AG04449 (cell line): ENCODE measurements at places on chromosomes 7 and 10.

- DNase-seq = no peak
These were observed 423.4 kb upstream of the DPP6 start for GRCh38 chr7:153628825-153629224.

- DNase-seq = no peak
These were observed 14.2 kb downstream of the NCOA4 start for GRCh38 chr10:46016190-46016589.

- DNase-seq = no peak
These were observed 103.1 kb downstream of the SEMA3C start for GRCh38 chr7:80815733-80816132.

GRCh38 chr7:40644454-40645188, 509.8 kb downstream of the SUGCT start:
- no peak for DNase-seq

DNA sequence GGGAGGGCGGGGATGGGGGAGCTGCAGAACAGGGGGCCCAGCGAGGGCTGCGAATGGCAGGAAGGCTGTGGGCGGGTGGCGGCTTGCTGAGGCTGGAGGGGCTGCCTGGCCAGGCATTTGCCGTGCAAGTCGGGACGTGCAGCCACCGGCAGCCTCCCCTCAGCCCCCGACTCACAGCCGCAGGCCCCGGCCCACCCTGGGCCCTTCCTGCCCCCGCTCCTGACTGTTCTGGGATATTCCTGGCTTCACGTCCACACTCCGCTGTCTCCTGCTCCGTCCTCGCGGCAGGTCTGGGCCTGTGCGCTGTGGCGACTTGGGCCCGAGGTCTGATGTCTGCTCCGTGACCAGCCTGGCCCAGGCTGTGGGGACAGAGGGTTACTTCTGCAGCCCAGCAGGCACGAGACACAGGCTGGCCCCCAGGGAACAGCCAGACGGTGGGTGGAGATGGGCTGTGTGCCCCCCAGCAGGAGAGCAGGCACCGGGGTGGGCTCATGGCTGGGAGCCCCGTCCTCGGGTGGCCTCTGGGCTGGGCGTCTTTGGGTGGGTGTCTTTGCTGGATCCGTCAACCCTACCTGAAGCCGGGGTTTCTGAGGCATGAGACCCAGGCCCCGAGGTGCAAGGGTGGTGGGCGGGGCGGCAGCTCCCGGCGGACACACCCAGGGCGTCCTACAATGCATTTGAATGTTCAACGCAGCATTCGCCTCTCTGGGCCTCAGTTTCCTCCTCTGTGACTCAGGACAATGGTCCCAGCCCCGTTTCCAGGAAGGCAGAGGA, 86.5 kb downstream of the FOXL3 start:
- no peak for DNase-seq

GRCh38 chr10:3737864-3738263, 47.1 kb downstream of the KLF6 start:
- DNase-seq = no peak

GRCh38 chr7:151859948-151860685, 16.8 kb downstream of the PRKAG2 start:
- DNase-seq = no peak

- DNase-seq = no peak
These were observed 9.9 kb downstream of the AIFM2 start for GRCh38 chr10:70122742-70123141.

DNA sequence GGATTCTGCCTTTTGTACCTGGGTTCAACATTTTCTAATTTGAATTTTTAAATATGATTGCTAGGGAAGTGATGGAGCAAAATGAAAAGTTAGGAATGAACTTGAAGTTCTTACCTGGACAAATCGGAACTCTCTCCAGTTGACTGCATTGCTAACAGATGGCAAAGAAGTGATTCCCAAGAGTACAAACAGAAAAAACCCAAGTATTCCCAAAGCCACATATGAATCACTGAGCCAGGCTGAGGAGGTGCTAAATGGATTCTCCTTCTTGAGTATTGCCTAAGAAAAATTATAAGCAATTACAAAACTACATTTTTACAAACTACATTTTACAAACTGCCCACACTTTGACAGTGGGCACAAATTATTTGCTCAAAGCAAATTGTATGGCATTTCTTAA, 25.9 kb downstream of the STEAP4 start:
- no peak for DNase-seq

DNA sequence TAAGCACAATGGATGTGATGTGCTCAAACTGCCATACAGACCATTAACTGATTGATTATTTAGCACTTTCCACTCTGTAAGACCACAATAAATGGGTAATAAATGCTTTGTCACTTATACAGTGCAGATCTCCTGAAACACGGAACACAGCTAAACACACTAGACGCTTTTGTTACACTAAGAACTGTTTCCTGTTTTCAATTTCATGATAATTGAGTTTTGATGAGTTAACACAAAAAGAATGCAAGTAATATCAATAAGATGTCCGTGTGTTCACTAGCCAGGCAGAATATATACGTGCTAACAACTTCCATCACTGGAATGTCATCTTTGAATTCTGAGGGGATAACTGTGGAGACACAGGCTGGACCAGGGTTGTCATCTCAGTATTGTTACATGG, 178.8 kb downstream of the SKAP2 start:
- no peak for DNase-seq

- DNase-seq = no peak
These were observed 336.6 kb upstream of the MEOX2 start for GRCh38 chr7:16023046-16023445.

GRCh38 chr7:91294639-91295220, 30.5 kb downstream of the FZD1 start:
- no peak for DNase-seq

- DNase-seq = no peak
These were observed 15.8 kb downstream of the CNPY1 start for GRCh38 chr7:155530601-155531000.

GRCh38 chr7:142626420-142627035, 122.7 kb upstream of the PRSS1 start:
- no peak for DNase-seq

- no peak for DNase-seq
These were observed 74.8 kb downstream of the LMBR1 start for GRCh38 chr7:156818133-156818532.

DNA sequence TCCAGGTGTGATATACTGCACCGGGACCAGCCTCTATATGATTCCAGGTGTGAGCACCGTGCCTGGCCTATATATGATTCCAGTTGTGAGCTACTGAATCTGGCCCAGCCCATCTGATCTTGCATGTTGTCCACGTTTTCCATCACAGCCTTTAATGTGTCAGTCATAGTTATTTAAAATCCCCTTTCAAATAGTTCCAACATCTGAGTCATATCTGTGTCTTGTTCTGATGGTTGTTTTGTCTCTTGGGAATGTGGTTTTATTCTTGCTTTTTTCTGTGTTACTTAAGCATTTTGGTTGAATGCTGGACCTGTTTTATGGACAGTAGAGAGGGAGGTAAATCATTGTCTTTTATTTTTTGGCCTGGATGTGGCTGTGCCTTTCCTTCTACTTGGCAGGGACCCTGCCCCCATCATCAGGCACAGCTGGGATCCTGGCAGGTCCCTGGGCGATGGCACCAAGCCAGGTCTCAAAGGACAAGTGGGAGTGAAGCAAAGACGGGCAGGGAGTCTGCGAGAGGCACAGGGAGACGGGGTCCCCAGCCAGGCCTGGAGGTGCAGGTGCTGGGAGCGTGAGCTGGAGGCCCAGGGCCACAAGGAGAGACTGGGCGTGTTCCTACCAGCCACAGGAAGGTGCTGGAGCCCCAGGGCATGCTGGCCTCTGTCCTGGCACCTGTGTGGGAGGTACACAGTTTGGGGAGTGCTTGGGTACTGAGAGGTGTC, 94.7 kb downstream of the DYNC2I1 start:
- no peak for DNase-seq

- no peak for DNase-seq
These were observed 128.1 kb downstream of the HECW1 start for GRCh38 chr7:43240565-43240964.

- no peak for DNase-seq
These were observed 580.1 kb downstream of the GRID1 start for GRCh38 chr10:85786401-85786899.
